ENCODE measurements at places on chromosomes 2 and 18. TPM values are rescaled to one million over a fixed set of nuclear protein-coding genes. Genes with fewer than 3 reads are reported as not detected.

The GPR39 gene
- 9.6 TPM for total RNA-seq

The ANKRD30B gene
- total RNA-seq = not detected

The RUFY4 gene
- not detected for total RNA-seq

The LIMS4 gene
- 0.62 TPM for total RNA-seq

The UBXN2A gene
- total RNA-seq = 15.6 TPM

The UGT1A7 gene
- 6.2 TPM for total RNA-seq

The UGT1A3 gene
- total RNA-seq = 0.19 TPM

The ZFP36L2 gene
- 29.8 TPM for total RNA-seq

The MERTK gene
- 1.9 TPM for total RNA-seq

The FBXO48 gene
- 0.45 TPM for total RNA-seq

The HOXD4 gene
- total RNA-seq = 0.56 TPM

The MYCN gene
- not detected for total RNA-seq

The TNFAIP6 gene
- 1.2 TPM for total RNA-seq

The GKN1 gene
- total RNA-seq = 0.45 TPM

The SLC16A14 gene
- 0.99 TPM for total RNA-seq

The RAB12 gene
- total RNA-seq = 18.5 TPM
